ENCODE measurements at places on chromosomes 16 and 17.

- no peak for DNase-seq
Measured at GRCh38 chr16:47731252-47731651, 270.1 kb downstream of the PHKB start.

GRCh38 chr16:52174168-52174567 lies 372.8 kb downstream of the TOX3 start:
- no peak for DNase-seq

GRCh38 chr16:86965840-86966550 lies 351.2 kb downstream of the C16orf95 start:
- no peak for DNase-seq

GRCh38 chr17:30443721-30444120 lies 33.5 kb upstream of the GOSR1 start:
- no peak for DNase-seq

- no peak for DNase-seq
Measured at GRCh38 chr17:6910987-6911603, 79.6 kb upstream of the TEKT1 start.
